ENCODE measurements at places on chromosomes 6 and 20. TPM values are rescaled to one million over a fixed set of nuclear protein-coding genes. Genes with fewer than 3 reads are reported as not detected.

Gene OR2J3
- not detected for total RNA-seq

Gene PHF20
- 29.2 TPM for total RNA-seq

Gene BRD2
- total RNA-seq: 95.3 TPM

Gene SNAP25
- total RNA-seq: 0.44 TPM

Gene ADGRF1
- total RNA-seq: not detected

Gene SLC32A1
- total RNA-seq: not detected

Gene CAGE1
- 0.11 TPM for total RNA-seq

Gene ZSCAN23
- total RNA-seq: 6.3 TPM

Gene GUCA1A
- total RNA-seq: not detected

Gene TNXB
- total RNA-seq: 5.9 TPM

Gene ENPP4
- 2.4 TPM for total RNA-seq

Gene PPIL6
- total RNA-seq: 5.0 TPM

Gene ATXN1
- total RNA-seq: 34.2 TPM

Gene SAMD10
- total RNA-seq: 0.87 TPM

Gene C6orf52
- total RNA-seq: 1.5 TPM

Gene AVP
- total RNA-seq: not detected

Gene PSORS1C2
- not detected for total RNA-seq

Gene CNR1
- total RNA-seq: not detected

Gene C6orf163
- total RNA-seq: 2.1 TPM

Gene OLIG3
- not detected for total RNA-seq

Gene SPEF1
- total RNA-seq: 0.25 TPM

Gene ADGB
- total RNA-seq: not detected

Gene CHD6
- total RNA-seq: 23.7 TPM

Gene TSPO2
- not detected for total RNA-seq

Gene MOXD1
- 44.4 TPM for total RNA-seq

Gene CENPW
- 14.5 TPM for total RNA-seq

Gene TRIM15
- not detected for total RNA-seq

Gene DPPA5
- not detected for total RNA-seq

Gene SUMO4
- total RNA-seq: 1.00 TPM

Gene VTA1
- total RNA-seq: 31.9 TPM

Gene GABRR2
- 0.11 TPM for total RNA-seq

Gene PCMTD2
- total RNA-seq: 55.6 TPM

Gene DOK5
- 14.6 TPM for total RNA-seq

Gene GGTLC1
- total RNA-seq: not detected

Gene PLN
- 0.11 TPM for total RNA-seq

Gene PHACTR1
- total RNA-seq: 1.4 TPM

Gene RBBP8NL
- not detected for total RNA-seq

Gene KIF6
- total RNA-seq: 0.33 TPM

Gene HLA-DOB
- 0.12 TPM for total RNA-seq

Gene LY86
- not detected for total RNA-seq

Gene SERINC1
- total RNA-seq: 253 TPM

Gene SPTLC3
- total RNA-seq: 4.0 TPM

Gene VSX1
- not detected for total RNA-seq

Gene PRR18
- total RNA-seq: not detected

Gene MAS1
- total RNA-seq: not detected

Gene C6orf89
- 37.5 TPM for total RNA-seq

Gene TMEM242
- total RNA-seq: 7.3 TPM

Gene NMBR
- 0.11 TPM for total RNA-seq

Gene FOXS1
- total RNA-seq: 0.12 TPM

Measured in uterine smooth muscle cell (primary cell).